ENCODE measurements at places on chromosomes 11 and 22.

DNA sequence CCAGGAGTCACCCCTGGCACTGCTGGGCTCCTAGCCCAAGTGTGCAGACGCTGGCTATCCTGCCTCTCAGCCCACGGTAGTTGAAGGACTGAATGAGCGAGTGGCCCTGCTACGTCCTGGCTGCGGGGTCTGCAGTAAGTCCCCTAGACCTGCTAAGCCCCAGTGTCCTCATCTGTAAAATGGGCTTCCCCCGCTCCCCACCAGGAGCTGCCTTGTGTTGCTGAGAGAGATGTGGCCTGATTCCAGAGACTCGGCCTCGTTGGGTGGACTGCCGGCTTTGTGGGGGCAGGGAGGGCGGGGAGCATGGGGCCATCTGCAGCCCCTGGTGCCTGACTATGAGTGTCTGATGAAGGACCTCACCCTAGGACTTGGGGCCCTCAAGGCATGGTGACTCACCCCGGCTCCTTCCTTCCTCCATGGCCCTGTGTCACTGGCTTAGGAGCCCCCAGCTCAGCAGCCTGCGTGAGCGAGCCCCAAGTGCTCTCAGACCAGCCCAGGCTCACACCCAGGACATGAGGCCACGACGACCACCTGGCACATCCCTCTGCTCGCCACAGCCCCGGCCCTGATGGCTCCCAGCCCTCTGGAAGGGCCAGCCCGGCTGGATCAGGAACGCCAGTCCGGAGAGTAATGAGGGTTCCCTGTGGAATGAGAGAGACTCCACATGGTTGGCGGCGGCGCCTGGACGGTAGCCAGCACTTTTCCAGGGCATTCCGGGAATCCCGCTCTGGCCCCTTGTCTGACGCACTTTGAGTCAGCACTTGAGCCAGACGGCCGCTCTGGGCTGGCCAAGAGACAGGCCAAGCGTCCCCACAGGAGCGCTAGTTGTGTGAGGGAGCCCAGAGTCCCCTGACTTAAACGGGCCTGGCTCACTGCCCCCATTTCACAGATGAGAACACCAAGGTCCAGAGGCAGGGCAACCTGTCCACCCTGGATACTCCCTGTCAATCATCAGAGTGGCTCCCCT lies 50.5 kb upstream of the SHISAL1 start:
- H3K4me3 ChIP-seq, result no peak overlapping the region
- H3K36me3 ChIP-seq, result no peaks in the 10 kb centered on the region
- H3K27me3 ChIP-seq, result no peaks in the 10 kb centered on the region

GRCh38 chr11:73325036-73325981 lies 17.2 kb downstream of the ARHGEF17 start:
- H3K4me3 ChIP-seq, result no peak overlapping the region
- no peaks in the 10 kb centered on the region for H3K36me3 ChIP-seq
- peak; percentile 17 for ATAC-seq

GRCh38 chr11:120261931-120262330 lies 22.0 kb downstream of the POU2F3 start:
- H3K27me3 ChIP-seq, result peaks cover 49% of the 10 kb centered on the region
- ATAC-seq, result no peak
- H3K4me1 ChIP-seq, result no peaks in the 10 kb centered on the region
- H3K27ac ChIP-seq, result no peak overlapping the region
- no peak overlapping the region for H3K4me3 ChIP-seq

DNA sequence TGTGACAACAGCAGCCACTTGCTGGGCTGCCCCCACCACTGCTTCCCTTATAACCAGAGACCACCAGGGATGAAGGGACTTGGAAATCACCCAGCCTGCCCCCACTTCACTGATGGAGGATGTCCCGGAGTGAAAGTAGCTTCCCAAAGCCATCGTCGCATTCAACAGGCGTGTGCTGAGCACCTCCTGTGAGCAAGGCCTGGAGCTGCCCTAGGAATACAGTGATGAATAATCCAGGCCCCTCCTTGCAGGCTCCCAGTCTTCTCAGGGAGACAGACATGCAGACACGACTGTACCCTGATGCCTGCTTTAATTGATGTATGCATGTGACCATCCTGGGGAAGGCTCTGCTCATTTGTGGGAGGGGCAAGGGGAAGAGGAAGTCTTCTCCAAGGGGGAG lies 22.6 kb downstream of the PTPN5 start:
- no peaks in the 10 kb centered on the region for H3K4me1 ChIP-seq
- no peak overlapping the region for H3K27ac ChIP-seq
- no peak overlapping the region for H3K4me3 ChIP-seq
- H3K27me3 ChIP-seq, result peaks cover 30% of the 10 kb centered on the region
- H3K36me3 ChIP-seq, result no peaks in the 10 kb centered on the region

DNA sequence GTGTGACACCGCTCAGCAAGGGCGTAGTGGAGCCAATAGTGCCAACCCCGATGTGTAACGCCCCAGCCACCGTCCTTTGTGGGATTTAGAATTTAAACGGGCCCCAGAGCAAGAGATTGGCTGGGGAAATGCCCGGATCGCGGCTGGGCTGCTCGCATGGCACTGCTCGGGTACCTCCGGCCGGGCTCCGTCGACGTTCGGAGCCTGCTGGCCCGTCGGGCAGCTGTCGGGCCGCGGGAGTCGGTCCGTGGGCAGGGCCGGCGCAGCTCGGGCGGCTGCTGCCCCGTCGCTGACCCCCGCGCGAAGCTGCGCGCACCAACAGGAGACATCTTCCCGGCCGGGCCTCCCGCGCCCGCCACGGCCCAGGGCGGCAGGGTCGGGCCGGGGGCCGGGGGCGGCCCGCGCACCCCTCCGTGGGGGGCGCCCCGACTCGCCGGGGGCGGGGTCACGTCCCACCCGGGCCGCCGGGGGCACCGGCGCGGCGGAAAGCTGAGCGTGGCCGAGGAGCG lies 1.3 kb upstream of the KDM2A start:
- H3K36me3 ChIP-seq, result no peaks in the 10 kb centered on the region
- peak overlapping the region; percentile 98 for H3K27ac ChIP-seq
- no peak for ATAC-seq
- H3K27me3 ChIP-seq, result no peaks in the 10 kb centered on the region
- peak overlapping the region; percentile 47 for H3K4me3 ChIP-seq

- no peaks in the 10 kb centered on the region for H3K36me3 ChIP-seq
- H3K27me3 ChIP-seq, result peaks cover 41% of the 10 kb centered on the region
- no peaks in the 10 kb centered on the region for H3K4me1 ChIP-seq
- no peak overlapping the region for H3K27ac ChIP-seq
These were observed 172.6 kb upstream of the SEZ6L start for GRCh38 chr22:25996669-25997068.

DNA sequence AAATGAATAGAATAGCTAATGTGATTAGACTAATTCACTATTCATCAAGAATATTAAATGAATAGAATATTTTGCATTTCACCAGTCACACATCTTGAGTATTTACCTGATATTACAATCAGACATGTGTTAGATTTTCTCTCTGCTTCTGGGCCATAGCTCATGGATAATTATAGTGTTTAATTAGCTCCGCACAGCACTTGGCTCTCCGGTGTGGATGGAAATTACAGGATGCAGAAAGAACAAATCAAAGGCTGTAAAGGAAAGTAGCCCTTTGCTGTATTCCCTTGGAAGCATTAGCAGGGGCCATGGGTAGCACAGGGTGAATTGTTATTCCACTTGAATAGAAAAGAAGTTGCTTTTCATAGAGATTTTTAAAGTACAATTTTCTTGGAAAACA lies 320.3 kb upstream of the SORL1-AS1 start:
- H3K4me1 ChIP-seq, result peaks cover 2% of the 10 kb centered on the region
- no peak for ATAC-seq
- H3K27me3 ChIP-seq, result no peaks in the 10 kb centered on the region
- H3K27ac ChIP-seq, result peak overlapping the region; percentile 63

DNA sequence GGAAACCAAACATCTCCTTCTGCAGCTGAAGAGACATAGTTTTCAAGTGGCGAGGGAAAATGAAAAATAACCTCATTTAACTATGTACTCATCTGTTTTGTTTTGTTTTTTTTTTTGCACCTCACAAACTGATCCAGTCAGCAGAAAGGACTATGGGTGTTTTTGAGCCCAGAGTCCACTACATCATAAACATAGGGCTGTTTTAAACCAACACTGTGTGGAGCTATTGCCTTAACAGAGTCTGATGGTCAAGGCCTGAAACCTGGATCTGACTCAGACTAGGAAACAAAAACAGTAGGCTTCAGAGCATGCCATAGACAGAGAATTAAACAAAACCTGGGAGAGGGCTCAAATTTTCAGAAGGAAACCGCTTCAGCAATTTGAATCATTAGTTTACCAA lies 99.3 kb upstream of the FSHB start:
- H3K27me3 ChIP-seq, result no peaks in the 10 kb centered on the region
- no peaks in the 10 kb centered on the region for H3K4me1 ChIP-seq
- no peak overlapping the region for H3K27ac ChIP-seq
- H3K36me3 ChIP-seq, result no peaks in the 10 kb centered on the region

GRCh38 chr11:102252339-102252891 lies 64.9 kb upstream of the BIRC3 start:
- H3K36me3 ChIP-seq, result no peaks in the 10 kb centered on the region
- no peak overlapping the region for H3K4me3 ChIP-seq
- ATAC-seq, result no peak
- no peaks in the 10 kb centered on the region for H3K27me3 ChIP-seq
- H3K4me1 ChIP-seq, result no peaks in the 10 kb centered on the region

- no peak for ATAC-seq
- no peaks in the 10 kb centered on the region for H3K36me3 ChIP-seq
- no peak overlapping the region for H3K27ac ChIP-seq
These were observed 104.7 kb upstream of the GUCY1A2 start for GRCh38 chr11:107123022-107123421.

DNA sequence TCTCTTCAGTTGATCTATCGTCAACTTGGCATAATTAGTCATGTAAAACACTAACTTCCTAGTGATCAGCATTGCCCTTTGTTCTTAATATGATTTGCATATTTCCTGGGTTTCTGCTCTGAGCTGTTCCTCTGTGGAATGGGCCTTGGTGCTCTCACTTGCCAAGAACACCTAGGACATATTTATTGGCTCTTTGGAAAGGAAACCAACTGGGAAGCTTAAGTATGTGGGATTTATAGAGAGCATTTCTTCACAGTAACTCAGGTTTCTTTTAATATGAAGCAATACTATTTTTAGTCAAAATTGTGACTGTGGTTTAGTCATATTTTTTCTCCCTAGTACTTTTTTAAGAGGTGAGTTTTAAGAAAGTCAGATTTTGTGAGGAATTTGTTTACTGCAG lies 28.8 kb downstream of the FAT3 start:
- no peaks in the 10 kb centered on the region for H3K27me3 ChIP-seq
- H3K4me3 ChIP-seq, result no peak overlapping the region
- no peaks in the 10 kb centered on the region for H3K36me3 ChIP-seq
- no peak for ATAC-seq

- no peaks in the 10 kb centered on the region for H3K36me3 ChIP-seq
- H3K27ac ChIP-seq, result no peak overlapping the region
- no peaks in the 10 kb centered on the region for H3K27me3 ChIP-seq
These were observed 1059.5 kb downstream of the FAM181B start for GRCh38 chr11:81674211-81674610.

GRCh38 chr22:19719488-19720021 lies 3.8 kb upstream of the GP1BB start:
- ATAC-seq, result no peak
- peaks cover 32% of the 10 kb centered on the region for H3K4me1 ChIP-seq
- H3K27me3 ChIP-seq, result peaks cover 59% of the 10 kb centered on the region
- peaks cover 34% of the 10 kb centered on the region for H3K36me3 ChIP-seq

GRCh38 chr11:61617515-61617914 lies 36.6 kb upstream of the SYT7 start:
- no peak overlapping the region for H3K27ac ChIP-seq
- peaks cover 63% of the 10 kb centered on the region for H3K27me3 ChIP-seq
- no peak for ATAC-seq

DNA sequence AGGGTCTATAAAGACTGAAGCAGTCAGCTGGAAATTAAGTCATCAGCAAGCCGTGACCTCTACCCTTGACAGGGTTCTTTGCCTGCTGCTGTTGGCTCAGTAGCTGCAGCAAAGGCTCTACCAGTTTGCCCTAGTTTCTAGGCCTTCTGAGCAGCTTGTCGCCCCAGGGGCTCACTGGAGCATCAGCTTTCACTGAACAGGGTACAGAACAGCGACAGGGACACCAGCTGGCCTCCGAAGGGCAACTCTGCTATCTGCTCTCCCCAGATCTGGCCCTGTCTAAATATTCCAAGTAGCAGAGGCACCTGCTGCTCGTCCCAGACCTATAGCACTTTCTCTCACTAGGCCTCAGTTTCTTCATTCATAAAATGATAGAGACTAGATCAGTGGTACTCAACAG lies 42.4 kb downstream of the SMCO4 start:
- H3K36me3 ChIP-seq, result peaks cover 22% of the 10 kb centered on the region
- H3K27me3 ChIP-seq, result no peaks in the 10 kb centered on the region
- H3K4me1 ChIP-seq, result no peaks in the 10 kb centered on the region
- no peak overlapping the region for H3K27ac ChIP-seq
- ATAC-seq, result no peak

DNA sequence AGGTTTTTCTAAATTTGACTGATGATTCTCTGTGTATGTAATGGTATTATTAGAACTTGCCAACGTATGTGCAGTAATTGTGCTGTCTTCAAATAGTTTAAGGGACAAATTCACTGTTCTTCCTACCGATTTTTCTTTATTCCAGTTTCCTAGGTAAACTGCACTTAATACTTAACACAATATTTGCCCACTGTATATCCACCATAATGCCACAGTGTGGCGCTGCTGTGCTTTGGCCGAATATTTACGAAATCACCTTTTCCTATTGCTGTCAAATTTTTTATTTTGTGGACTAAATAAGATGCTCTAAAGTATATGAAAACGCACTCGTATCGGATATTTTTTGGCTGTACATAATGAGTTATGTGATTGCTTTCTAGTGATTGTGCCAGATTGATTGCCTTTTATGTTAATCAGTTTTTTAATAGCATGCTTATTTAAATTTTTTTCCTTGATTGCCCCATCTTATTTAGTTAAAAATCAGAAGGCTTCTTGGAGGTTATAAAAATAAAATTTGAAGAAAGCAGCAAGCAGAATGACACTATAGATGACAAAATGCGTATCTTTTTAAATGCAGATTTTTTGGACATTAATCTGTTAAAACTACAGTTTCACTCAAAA lies 10.5 kb downstream of the AASDHPPT start:
- H3K36me3 ChIP-seq, result peaks cover 27% of the 10 kb centered on the region
- no peak overlapping the region for H3K4me3 ChIP-seq
- ATAC-seq, result no peak
- H3K27me3 ChIP-seq, result no peaks in the 10 kb centered on the region
- no peak overlapping the region for H3K27ac ChIP-seq

DNA sequence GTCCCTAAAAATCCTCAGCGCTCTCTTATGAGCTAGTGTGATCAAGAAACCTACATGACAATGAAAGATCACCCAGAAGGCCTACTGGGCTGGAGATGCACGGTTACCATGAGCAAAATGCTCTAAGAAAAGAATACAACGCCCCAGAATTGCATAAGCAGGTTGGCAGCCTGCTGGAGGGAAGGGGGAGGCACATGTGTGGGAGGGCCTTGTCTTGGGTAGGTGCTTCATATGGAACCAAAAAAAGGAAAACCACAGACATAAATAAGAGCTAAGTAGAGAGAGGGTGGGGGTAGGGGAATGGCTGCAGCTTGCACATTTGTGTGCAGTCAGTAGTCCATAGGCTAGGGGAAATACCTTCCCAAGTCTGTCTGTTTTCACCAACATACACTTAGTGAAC lies 2.8 kb downstream of the SIAE start:
- no peak overlapping the region for H3K27ac ChIP-seq
- H3K27me3 ChIP-seq, result no peaks in the 10 kb centered on the region
- no peaks in the 10 kb centered on the region for H3K4me1 ChIP-seq
- no peaks in the 10 kb centered on the region for H3K36me3 ChIP-seq
